ENCODE measurements at places on chromosomes 5 and 9.

- DNase-seq: no peak
Observed at GRCh38 chr5:56673171-56673570, 142.2 kb upstream of the MAP3K1 start.

DNA sequence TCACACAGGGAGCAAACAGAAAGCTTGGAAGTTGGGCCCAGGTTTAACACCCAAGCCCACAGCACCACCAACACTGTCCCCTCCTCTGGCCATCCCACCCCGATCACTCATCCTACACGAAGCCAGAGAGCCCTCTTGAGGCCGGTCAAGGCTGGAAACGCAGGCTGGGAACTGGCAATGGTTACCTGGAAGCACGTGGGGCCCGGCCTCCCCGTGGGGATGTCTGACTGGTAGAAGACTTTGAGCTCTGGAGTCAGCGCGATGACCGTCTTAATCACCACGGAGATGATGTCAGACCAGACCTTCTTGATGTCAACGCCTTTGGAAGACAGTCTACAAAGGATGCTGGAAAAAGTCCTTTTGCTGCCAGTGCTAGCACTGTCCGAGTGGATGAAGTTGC is 104.1 kb downstream of the TTLL11 start:
- DNase-seq: no peak

DNA sequence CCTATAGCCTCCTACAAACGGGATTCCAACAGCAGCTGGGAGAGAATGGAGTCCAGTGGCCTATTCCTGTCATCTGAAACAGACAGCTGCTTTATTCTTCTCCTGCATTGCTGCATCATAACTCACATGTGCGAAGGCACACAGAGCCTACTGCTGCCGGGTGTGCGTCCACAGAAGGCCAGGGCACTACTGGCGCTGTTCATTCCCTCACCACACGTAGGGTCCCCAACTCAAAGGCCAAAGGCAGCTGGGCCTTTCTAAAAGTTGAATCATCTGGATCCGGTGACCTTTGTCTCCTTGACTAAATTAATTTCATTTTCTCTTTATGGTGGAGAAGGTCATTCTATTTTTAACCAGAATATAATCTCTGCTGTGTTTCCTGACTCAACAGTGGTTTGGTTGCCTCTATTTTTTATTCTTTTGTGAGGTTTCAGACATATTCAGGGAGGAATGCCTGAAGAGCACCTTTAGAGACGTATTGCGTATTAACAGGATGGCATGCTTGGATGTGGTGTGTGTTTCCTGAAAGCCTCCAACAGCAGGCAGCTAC is 10.8 kb upstream of the SPATA24 start:
- no peak for DNase-seq

DNA sequence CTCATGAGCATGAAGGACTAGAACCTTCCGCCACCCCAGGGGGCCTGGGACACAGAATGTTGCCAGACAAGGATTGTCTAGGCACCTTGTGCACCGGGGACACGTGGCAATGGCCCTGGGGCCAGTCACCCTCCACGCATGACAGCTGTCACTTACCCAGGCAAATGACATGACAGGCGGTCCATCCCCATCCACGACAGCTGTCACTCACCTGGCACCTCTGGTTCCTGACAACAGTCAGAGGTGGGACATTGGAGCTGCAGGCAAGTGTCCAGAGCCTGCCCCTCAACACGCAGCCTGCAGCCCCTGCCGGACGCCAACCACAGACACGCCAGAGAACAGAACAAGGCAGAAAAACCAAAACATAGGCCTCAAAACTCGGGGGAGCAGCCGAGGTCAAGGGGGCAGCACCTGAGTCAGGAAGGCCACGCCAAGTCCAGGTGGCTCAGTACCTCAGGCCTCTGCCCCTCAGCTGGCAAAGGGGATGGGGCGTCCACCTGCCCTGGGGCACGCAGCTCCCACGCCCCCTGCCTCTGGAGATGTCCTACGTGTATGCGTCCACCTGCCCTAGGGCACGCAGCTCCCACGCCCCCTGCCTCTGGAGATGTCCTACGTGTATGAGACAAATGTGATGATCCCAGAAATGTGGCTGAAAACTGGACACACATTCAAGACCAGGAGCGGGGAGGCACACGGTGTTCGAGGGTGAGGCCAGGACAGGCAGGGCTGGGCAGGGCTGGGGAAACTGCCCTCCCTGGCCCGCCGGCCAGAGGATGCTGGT is 14.5 kb downstream of the VAV2 start:
- DNase-seq: no peak

All from activated CD8-positive, alpha-beta memory T cell treated with anti-CD3 and anti-CD28 coated beads, Interleukin-2, amount 50 U/mL, for 48 hours (primary cell).